Midbrain (tissue), 1 donor: ENCODE measurements at places on chromosomes 12 and 14.
A peak's percentile ranks its signal among the peaks of the same experiment; 100 is the strongest.

GRCh38 chr12:18432206-18432605 lies 170.9 kb downstream of the PIK3C2G start:
- no peak for DNase-seq

- peak; percentile 77 for DNase-seq
Observed at GRCh38 chr12:71636704-71637115, 26.9 kb downstream of the ZFC3H1 start.

- no peak for DNase-seq
Observed at GRCh38 chr14:23095196-23096108, at the start of gene C14orf119. C14orf119 (plus strand) TSS chr14:23095505; CDS start chr14:23097659, 2,154 bp downstream.

DNA sequence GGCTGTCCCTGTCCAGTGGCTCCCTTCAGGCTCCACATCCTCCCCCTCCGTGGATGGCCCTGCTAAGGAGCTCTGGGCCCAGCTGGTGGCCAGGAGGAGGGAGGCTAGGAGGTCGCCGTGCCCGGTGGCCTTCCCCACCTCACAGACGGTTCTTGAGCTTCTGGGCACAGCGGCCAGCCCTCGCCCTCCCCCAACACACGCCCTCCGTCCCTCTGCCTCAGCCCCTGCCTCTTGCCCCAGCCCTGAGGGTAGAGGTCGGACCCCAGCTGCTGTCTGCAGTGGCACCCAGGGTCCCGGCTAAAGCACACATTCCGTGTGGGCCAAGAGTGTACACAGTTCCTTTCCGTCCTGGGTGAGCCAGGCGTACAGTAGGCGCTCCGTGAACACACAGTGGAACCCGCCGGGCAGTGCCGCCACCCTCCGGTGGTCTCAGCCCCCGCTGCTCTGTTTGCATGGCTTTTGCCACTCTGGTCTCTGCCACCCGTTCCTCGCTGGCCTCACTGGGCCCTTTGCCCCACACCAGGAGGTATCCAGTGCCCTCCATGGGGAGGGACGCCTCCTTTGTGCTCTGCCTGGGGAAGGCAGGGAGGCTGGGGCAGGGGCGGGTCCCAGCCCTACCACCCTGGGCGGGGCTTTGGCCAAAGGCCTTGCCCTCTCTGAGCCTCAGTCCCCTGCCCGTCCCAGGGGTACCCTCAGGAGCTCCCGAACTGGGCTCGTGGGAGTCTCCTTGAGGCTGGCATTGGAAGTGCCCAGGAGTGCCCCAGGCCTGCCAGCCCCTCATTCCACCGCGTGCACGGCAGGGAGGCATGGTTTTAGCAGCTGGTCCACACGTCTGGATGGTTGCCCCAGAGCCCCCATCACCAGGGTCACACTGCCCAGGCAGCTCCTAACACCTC lies 13.0 kb downstream of the TRMT61A start:
- DNase-seq, result peak; percentile 57

GRCh38 chr14:58243790-58244555 lies 670 bp upstream of the PSMA3 start:
- peak; percentile 41 for DNase-seq

DNA sequence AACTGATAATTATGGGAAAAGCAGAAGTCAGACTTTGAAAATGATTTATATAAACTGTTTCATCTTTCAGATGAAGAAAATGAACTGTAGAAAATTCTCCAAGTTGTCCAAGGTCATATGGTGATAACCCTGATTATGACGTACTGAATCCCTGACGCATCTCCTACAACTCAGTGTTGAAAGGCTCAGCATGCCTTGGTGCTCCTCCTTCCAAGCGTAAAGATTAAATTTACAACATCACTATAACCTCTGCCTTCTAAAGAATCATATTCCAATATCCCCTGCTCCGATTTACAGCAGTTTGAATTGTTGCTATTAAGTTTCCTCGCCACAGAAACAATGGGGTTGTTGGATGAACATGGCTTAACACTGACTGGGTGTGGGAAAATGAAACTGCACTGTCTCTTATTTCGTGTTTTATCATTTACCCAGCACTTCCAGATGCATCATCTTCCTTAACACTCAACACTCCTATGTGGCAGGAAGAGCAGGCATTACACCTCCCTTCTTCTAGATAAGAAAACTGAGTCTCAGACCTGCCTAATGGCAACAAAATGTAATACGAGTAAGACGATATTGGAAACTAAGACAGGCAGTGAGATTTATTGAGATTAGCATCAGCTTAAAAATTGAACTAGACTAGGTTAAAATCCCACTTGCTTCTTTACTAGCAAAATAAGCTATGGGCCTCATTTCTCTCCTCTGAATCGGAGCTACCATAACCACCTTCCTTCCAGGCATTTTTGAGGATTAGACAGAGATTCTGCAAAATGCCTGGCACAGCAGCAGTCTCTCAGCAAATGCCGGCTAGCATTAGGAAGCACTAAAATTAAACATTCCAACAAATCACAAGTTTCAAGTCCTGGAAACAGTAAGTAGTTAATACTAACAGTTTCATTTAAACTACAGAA lies 74.2 kb downstream of the PPM1H start:
- DNase-seq, result peak; percentile 51

DNA sequence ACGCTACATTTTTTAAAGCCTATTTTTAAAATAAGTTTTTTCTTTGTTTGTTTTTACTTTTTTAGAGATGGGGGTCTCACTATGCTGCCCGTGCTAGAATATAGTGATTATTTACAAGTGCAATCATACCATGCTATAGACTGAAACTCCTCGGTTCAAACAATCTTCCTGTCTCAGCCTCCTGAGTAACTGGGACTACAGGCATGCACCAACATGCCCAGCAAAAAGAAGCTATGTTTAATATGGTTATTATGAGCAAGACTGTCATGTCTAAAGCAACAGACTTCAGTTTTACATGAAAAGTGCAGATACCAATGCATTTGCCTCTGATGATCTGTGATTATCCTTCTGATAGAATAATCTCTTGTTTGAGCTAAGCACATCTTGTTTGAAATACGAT lies 45.6 kb upstream of the SGPP1 start:
- no peak for DNase-seq

DNA sequence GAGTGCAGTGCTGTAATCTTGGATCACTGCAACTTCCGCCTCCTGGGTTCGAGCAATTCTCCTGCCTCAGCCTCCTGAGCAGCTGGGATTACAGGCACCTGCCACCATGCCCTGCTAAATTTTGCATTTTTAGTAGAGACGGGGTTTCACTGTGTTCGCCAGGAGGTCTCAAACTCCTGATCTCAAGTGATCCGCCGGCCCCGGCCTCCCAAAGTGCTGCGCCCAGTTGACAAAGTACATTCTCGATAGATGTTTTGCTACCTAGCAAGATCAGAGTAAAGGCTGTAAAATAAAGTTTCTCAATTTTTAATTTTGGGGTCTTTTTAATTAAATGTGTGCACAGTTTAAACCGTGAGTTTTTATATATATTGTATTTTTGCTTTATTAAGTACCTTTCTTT lies 248.9 kb downstream of the CCER1 start:
- no peak for DNase-seq

GRCh38 chr14:32601906-32602305 lies 272.8 kb downstream of the AKAP6 start:
- DNase-seq, result no peak

GRCh38 chr14:81990312-81990761 lies 456.7 kb upstream of the SEL1L start:
- DNase-seq, result peak; percentile 83

DNA sequence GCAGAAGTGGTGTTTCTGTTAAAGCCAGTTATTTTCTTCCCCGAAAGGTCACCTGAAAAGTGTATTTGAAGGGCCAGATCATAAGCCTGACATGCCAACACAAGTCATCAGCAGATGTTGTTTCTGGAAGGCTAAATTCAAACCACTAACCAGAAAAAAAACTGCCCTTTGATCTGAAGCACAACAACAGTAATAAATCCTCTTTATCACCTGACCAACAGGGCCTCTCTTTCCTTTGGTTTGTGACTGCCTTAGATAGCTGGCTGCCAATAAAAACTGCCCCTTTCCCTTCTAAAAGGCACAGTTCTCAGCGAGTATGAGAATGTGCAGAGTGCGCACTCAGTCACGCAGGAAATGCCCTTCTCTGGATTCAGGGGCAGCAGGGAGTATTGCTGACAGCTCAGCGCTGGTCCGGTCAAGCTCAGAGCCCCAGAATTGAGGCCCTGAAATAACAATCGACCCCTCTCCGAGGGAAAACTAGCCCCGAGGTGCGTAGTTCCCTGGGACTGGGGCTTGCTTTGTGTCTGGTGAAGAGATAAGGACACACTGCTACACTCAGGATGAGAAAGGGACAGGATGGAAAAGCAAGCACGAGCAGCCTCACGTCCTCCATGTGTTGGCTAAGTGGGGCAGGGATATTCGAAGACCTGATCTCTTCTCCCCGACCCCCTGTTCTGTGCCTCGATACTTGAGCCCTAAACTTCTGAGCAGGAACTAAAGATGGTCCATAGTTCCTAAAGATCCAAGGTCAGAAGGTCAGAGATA lies 184.2 kb upstream of the GZMB start:
- no peak for DNase-seq

- DNase-seq, result peak; percentile 47
Observed at GRCh38 chr14:20630340-20631022, 11.0 kb downstream of the OR6S1 start.

GRCh38 chr14:23401291-23401690 lies 6.8 kb downstream of the MYH6 start:
- no peak for DNase-seq

- DNase-seq, result no peak
Observed at GRCh38 chr12:109018296-109018695, 2.6 kb downstream of the SVOP start.

- DNase-seq, result no peak
Observed at GRCh38 chr12:1840981-1841425, 20.6 kb downstream of the LRTM2 start.

- no peak for DNase-seq
Observed at GRCh38 chr14:23168246-23168645, 15.2 kb downstream of the SLC7A8 start.

DNA sequence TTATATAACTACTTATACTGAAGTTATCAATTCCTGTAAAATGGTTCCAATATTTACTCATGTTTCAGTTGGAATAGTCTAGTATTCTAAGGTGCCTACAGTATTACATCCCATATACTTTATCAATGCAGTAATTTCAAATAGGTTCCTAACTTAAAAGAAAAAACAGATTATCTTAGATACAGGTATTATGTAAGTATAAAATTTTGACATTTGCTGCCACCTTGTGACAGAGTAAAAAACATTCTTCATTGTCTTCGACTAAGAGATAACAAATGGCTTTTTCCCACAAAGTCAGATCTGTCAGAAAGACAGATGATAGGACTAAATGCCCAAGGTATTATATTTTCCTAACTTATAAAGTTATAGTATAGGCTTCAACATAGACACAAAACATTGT lies 78.7 kb downstream of the TXNDC16 start:
- peak; percentile 18 for DNase-seq

DNA sequence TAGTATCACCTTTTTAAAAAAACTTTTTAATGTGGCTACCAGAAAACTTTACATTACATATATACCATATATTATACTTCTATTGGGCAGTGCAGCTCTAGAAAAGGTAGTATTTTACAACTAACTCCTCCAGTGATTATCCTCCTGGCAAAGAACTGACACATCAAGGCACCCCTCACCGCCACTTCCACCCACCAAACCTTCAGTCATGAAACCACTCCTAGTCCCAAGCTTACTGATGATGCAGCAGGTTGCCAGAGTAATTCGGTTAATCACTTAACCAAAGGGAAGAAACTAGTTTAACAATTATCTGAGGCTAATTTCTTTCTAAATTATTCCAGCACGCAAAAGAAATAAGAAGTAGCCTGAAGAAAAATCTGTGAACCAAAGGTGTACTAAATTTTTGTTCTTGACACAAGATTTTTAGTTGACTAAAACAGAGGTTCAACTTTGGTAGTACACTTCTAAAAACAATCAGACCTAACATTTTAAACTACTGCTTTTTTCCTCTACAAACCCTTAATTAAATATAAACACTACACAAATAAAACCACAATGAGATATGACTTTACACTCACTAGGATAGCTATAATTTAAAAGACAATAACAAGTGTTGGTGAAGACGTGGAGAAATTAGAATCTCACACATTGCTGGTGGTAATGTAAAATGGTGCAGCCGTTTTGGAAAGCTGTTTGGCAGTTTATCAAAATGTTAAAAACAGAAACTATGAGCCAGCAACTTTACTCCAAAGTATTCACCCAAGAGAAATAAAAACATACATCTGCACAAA lies 16.7 kb downstream of the SPPL3 start:
- no peak for DNase-seq

DNA sequence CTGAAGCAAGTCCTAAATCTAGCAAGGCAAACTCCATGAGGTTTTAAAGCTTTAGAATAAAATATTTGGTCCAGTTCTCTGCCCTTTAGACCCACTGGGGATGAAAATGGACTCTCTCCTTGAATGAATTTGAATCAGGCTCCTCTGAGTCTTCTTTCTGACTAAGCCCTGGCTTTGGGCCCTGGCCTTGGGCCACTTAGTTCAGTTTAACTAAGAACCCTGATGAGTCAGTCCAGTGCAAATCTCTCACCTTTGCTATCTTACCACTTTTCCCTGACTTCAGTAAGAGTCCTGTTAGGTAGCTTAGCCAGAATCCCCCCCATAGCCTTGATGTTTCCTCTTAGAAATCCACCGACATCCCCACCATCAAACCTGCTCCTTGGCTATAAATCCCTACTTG lies 427.5 kb downstream of the SNAPC1 start:
- no peak for DNase-seq

GRCh38 chr12:102281231-102281630 lies 83.6 kb upstream of the PMCH start:
- no peak for DNase-seq

DNA sequence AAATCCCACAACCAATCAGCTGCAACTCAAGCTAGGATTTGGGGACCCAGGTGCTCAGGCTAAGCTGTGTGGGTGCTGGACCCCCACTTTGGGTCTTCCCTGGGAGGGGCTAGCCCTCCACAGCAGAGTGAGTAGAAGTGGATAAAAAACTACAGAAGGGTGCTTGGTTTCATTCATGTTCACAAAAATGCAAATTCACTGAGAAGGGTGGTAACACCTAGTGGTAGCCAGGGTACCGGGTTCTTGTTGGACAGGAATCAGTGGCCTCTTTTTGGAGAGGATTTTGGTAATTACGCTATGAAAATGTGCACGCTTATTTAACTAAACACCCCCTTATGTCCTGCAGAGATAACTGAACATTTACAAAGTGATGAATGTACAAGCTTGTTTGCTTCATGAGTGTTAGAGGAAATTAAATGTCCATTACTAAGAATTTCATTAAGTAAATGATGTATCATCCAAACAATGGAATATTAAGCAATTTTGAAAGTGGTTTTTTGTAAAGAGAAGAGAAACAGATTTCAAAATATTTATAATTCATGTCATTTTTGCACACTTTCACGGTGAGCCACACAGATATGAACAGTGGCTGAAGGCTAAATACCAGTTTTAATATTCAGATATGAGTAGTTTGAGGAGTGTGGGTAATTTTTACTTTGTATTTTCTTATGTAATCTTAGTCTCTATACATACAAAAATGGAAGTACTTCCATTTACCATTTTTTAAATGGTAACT lies 78.3 kb downstream of the DDX51 start:
- DNase-seq, result no peak

GRCh38 chr14:49986343-49987014 lies 93.6 kb downstream of the ARF6 start:
- no peak for DNase-seq
